ENCODE measurements at places on chromosomes 16 and 17. TPM values are rescaled to one million over a fixed set of nuclear protein-coding genes. Genes with fewer than 3 reads are reported as not detected.

SSTR5 gene
- not detected for total RNA-seq

MPO gene
- total RNA-seq = 0.16 TPM

NPIPA3 gene
- not detected for total RNA-seq

C16orf74 gene
- 0.80 TPM for total RNA-seq

FBXW10 gene
- 0.15 TPM for total RNA-seq

UBE2O gene
- 17.7 TPM for total RNA-seq

SRL gene
- total RNA-seq = 0.44 TPM

NGFR gene
- total RNA-seq = 27.8 TPM

ZSCAN10 gene
- total RNA-seq = not detected

AFMID gene
- total RNA-seq = 12.3 TPM

PTGES3L gene
- not detected for total RNA-seq

SPN gene
- 5.1 TPM for total RNA-seq

MYOCD gene
- total RNA-seq = 2.6 TPM

DNAAF8 gene
- 1.8 TPM for total RNA-seq

CA4 gene
- 46.5 TPM for total RNA-seq

HS3ST4 gene
- total RNA-seq = 3.4 TPM

MRM3 gene
- total RNA-seq = 16.7 TPM

Measured in breast epithelium (tissue), 4 donors.